ENCODE measurements at places on chromosomes 1 and 21. TPM values are rescaled to one million over a fixed set of nuclear protein-coding genes. Genes with fewer than 3 reads are reported as not detected.

UBAP2L gene
- 57.3 TPM for total RNA-seq

DPH2 gene
- total RNA-seq, result 14.8 TPM

TP73 gene
- not detected for total RNA-seq

UROD gene
- 79.5 TPM for total RNA-seq

TRIM17 gene
- total RNA-seq, result not detected

PRAMEF11 gene
- total RNA-seq, result not detected

MCOLN2 gene
- 0.20 TPM for total RNA-seq

DENND1B gene
- 1.1 TPM for total RNA-seq

SDHB gene
- 46.2 TPM for total RNA-seq

RNASEL gene
- 11.9 TPM for total RNA-seq

KAZN gene
- total RNA-seq, result 23.3 TPM

MYOM3 gene
- total RNA-seq, result not detected

AUNIP gene
- 0.20 TPM for total RNA-seq

NPL gene
- 2.6 TPM for total RNA-seq

TFAP2E gene
- total RNA-seq, result not detected

CELSR2 gene
- 0.44 TPM for total RNA-seq

AKT3 gene
- total RNA-seq, result 20.5 TPM

OR2T33 gene
- not detected for total RNA-seq

TARBP1 gene
- 12.9 TPM for total RNA-seq

SLC30A2 gene
- not detected for total RNA-seq

COL6A1 gene
- 7,693 TPM for total RNA-seq

WDR47 gene
- 4.9 TPM for total RNA-seq

HSPA13 gene
- 20.0 TPM for total RNA-seq

BMP8A gene
- 0.15 TPM for total RNA-seq

NIBAN1 gene
- total RNA-seq, result 11.7 TPM

IGSF21 gene
- total RNA-seq, result not detected

LAPTM5 gene
- total RNA-seq, result 1.3 TPM

PACC1 gene
- 2.3 TPM for total RNA-seq

LIN28A gene
- not detected for total RNA-seq

AMPD1 gene
- total RNA-seq, result not detected

MROH7 gene
- 0.05 TPM for total RNA-seq

HCN3 gene
- total RNA-seq, result 0.06 TPM

DLGAP3 gene
- total RNA-seq, result 0.12 TPM

PPM1J gene
- 1.6 TPM for total RNA-seq

COL11A1 gene
- 0.10 TPM for total RNA-seq

SLAMF9 gene
- not detected for total RNA-seq

SMCP gene
- not detected for total RNA-seq

ADAMTS1 gene
- total RNA-seq, result 225 TPM

Measured in cardiac ventricle fibroblast (primary cell).